ENCODE measurements at places on chromosomes 16 and 17. TPM values are rescaled to one million over a fixed set of nuclear protein-coding genes. Genes with fewer than 3 reads are reported as not detected.

RDM1 gene
- total RNA-seq = 5.3 TPM

OTOP3 gene
- total RNA-seq = not detected

C17orf113 gene
- 1.2 TPM for total RNA-seq

CDYL2 gene
- total RNA-seq = 8.0 TPM

GTF3C1 gene
- 138 TPM for total RNA-seq

GRAPL gene
- 0.53 TPM for total RNA-seq

CCL8 gene
- total RNA-seq = not detected

HEATR9 gene
- total RNA-seq = not detected

CCDC40 gene
- total RNA-seq = 38.9 TPM

PRR14 gene
- total RNA-seq = 33.4 TPM

C16orf74 gene
- 8.6 TPM for total RNA-seq
